ENCODE measurements at places on chromosomes 4 and X.

DNA sequence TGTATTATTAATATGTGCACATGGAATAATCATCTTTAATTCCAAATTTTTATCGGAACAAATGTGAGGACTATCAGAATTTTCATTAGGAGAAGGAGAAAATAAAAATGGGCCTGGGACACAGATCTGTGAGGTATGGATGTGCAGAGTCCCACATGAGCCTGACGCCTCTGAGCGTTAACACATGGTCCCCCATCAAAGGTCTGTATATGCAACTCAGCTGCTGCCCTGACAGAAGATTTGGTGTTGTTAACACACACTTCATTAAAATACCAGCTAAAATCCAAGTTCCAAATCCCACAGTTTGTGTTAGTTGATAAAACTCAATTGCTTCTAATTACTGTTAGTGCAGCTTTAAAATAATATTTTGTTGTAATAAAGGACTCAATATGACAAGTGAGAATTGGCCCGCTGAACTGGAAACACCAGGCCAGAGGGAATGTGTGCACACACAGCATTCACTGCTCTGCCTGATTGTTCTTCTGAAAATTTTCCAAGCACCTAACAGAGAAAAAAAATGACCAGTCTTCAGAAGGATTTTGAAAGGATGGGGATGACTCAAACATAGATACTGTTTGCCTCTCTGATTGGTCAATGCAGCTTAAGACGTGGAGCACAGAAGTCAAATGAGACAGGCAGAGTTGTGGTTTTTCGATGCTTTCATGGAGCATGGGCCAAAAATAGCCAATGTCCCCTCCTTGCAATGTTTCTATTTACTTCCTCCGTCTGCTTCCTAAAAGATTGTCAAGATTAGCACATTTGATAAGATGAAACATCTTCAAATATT lies 266.6 kb downstream of the NKX6-1 start:
- DNase-seq = no peak

GRCh38 chr4:40475609-40476008 lies 140.5 kb downstream of the CHRNA9 start:
- DNase-seq = peak; percentile 86

- no peak for DNase-seq
These were observed 63.7 kb upstream of the TLR2 start for GRCh38 chr4:153620352-153620751.

- DNase-seq = no peak
These were observed 9.4 kb downstream of the MGST2 start for GRCh38 chr4:139674875-139675550.

DNA sequence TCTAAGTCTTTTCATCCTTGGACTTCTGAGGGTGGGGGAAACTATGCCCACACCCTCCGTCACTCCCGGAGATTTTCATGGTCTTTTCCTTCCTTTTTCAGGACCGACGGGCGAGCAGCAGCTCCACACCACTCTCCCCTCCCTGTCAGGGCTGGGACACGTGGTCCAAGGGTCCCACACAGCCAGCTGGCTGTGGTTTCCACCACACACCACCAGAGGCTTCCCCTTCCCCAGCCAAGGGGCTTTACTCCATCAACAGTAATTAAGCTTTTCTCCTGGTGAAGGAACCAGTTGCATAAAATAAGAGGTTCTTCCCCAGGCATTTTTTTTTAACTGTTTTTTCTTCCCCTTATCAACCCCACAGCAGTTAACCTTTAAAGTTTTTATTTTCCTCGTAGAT lies 453.9 kb downstream of the GPAT3 start:
- DNase-seq = no peak

GRCh38 chr4:136680271-136680670 lies 852.0 kb downstream of the PCDH18 start:
- no peak for DNase-seq

DNA sequence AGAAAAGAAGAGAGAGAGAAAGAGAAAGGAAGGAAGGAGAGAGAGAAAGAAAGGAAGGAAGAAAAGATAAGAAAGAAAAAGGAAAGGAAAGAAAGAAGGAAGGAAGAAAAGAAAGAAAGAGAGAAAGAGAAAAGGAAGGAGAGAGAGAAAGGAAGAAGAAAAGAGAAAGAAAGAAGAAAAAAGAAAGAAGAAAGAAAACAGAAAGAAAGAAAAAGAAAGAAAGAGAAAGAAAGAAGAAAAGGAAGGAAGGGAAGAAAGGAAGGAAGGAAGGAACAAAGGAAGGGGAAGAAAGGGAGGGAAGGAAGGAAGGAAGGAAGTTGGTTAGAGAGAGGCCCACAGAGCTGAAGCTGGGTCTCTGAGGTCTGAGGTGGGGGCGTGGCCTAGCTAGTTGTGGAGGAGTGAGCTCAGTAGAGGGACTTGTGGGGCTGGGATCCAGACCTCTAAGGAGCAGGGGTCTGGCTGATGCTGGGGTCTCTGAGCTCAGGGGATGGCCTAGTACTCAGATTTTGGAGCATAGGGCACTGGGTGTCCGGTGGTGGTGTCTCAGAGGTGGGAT lies 27.1 kb upstream of the PDZD4 start:
- no peak for DNase-seq

All from NCI-H774 (cell line).